ENCODE measurements at places on chromosomes 16 and 17. TPM values are rescaled to one million over a fixed set of nuclear protein-coding genes. Genes with fewer than 3 reads are reported as not detected.

- no peak for DNase-seq
Observed at GRCh38 chr16:49986351-49987124, 38.5 kb upstream of the CNEP1R1 start.

The HS3ST4 gene
- total RNA-seq, result 2.5 TPM

DNA sequence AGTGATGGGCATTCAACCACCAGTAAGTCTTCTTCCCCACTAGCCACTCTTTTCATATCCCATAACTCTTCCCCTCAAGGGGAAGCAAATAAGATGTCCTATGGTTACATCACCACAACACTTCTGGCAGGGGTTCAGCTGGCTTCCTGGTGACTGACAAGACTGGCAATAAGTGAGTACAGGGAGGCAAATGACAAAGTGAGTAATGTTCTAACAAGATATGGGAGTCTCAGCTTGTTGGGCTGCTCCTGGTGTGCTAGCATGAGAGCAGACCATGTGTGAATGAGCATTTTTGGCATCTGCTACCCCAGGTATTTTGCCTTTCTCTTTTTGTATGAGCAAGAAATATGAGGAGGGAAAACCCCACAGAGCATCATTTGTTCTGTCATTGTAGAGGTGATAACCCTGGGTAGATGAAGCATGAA, 9.9 kb downstream of the TMIGD1 start:
- DNase-seq, result no peak

The B4GALNT2 gene
- total RNA-seq, result not detected

GRCh38 chr17:17994271-17995069, 21.8 kb downstream of the DRC3 start:
- peak; percentile 82 for DNase-seq

GRCh38 chr16:67030221-67030962, 1.4 kb downstream of the CBFB start:
- DNase-seq, result no peak

The ANTKMT gene
- 20.9 TPM for total RNA-seq

The DPEP2 gene
- total RNA-seq, result not detected

The TNFRSF17 gene
- not detected for total RNA-seq

Data from neural progenitor cell (in vitro differentiated cells).